ENCODE measurements at places on chromosomes 13 and 19.

- DNase-seq, result no peak
Observed at GRCh38 chr13:108850691-108851090, 221.3 kb downstream of the MYO16 start.

GRCh38 chr13:46881621-46882020, 15.2 kb downstream of the HTR2A start:
- no peak for DNase-seq

DNA sequence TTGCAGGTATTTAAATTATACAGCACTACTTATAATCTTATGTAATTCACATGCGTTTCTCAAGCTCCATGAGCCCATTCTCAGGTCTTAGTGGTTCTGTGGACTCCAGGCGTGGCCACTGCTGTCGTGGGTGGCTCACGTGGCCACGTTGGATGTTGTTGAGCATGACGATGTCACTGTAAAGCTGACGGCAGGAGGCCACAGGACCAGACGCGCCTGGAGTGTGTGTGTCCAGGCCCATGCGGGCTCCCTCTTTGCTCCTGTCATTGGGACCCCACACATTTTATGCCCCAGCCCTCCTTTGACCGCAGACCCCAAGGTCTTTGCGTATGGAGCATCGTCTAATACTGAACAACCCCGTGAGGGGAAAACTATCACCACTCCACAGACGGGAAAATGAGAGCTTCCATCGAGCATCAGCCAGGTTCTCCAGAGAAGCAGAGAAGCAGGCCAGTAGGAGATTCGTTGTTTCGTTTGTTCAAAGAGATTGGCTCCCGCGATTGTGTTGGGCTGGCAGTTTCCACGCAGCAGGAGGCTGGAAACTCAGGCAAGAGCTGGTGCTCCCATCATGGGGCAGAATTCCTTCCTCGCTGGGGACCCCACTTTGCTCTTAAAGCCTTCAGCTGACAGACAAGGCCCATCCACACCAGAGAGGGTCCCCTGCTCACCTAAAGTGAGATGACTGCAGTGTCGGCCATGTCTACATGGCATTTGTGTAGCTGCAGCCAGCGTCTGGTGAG, 129.3 kb upstream of the SPACA7 start:
- DNase-seq, result no peak

GRCh38 chr13:37068962-37069361, 9.5 kb upstream of the SUPT20H start:
- no peak for DNase-seq

GRCh38 chr13:76489274-76489673, 396.9 kb downstream of the KCTD12 start:
- no peak for DNase-seq

DNA sequence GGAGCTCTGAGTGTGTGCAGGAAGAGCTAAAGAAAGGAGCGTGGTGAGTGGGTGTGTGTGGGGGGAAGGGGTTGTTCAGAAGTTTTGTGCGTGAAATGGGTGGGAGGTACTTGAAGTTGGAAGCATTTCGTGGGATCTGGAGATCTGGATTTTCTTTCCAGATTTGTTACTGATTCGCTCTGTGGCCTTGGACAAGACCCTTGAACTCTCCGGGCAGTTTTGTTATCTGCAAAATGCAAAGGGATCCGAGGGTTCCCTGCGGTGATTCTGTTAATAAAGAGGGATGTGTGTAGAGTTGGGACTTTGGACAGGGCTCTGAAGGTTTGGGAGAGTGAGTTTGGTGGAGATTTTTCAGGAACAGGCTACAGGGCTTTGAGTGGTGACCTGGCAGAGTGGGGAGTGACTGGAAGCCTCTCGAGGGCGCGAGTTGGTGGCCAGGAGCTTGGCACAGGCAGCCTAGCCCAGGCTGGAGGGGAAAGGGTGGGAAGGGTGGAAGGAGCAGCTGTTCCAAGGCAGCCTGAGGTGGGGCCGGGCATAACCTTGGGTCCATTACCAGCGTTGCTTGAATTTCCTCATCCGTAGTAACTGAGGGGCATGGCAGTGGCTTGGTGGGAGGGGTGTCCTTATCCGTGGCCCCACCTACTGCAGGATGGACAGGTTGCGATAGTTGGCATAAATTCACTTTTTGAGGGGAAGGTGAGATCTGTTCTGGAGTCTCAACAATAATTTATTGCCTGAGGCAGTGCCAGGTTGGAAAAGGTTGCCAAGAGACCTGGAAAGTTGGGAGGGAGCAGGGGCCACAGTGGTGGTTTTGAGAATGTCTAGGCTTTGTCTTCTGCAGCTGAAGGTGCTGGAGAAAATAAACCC, 2.1 kb downstream of the ACTN4 start:
- no peak for DNase-seq

DNA sequence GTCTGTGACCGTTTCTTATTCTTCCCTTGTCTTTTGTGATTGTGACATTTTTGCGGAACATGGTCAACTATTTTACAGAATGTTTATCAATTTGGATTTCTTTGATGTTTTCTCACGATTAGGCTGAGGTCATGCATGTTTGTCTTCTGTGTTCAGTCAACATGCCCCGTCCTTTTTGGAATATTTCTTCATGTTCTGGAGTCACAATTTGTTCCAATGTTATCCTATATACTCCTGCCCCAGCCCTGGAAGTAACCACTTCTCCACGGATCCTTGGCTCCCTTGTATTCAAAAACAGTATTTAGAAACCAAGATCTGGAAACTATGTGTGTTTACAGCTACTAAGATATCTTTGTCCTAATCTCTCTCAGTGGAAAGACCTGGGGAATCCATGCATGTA, 9.6 kb downstream of the CARD8 start:
- DNase-seq, result no peak

GRCh38 chr13:80083853-80084676, 256.9 kb downstream of the SPRY2 start:
- no peak for DNase-seq

- no peak for DNase-seq
Observed at GRCh38 chr19:593055-593454, 3.4 kb downstream of the HCN2 start.

- no peak for DNase-seq
Observed at GRCh38 chr13:36475468-36475867, 43.2 kb downstream of the CCNA1 start.

GRCh38 chr13:36553491-36553890, 120.3 kb upstream of the SERTM1 start:
- no peak for DNase-seq

GRCh38 chr13:72990953-72991352, 67.9 kb upstream of the KLF5 start:
- DNase-seq, result no peak

GRCh38 chr19:50710094-50710493, 9.5 kb downstream of the SHANK1 start:
- DNase-seq, result no peak

- no peak for DNase-seq
Observed at GRCh38 chr13:33107361-33107760, 91.1 kb downstream of the KL start.

GRCh38 chr13:45823583-45823982, 28.0 kb downstream of the SIAH3 start:
- no peak for DNase-seq

GRCh38 chr13:44420376-44421220, 47.0 kb downstream of the SERP2 start:
- DNase-seq, result no peak

- DNase-seq, result no peak
Observed at GRCh38 chr19:51783372-51783771, 11.6 kb upstream of the FPR3 start.

GRCh38 chr19:5302396-5302795, 38.2 kb downstream of the PTPRS start:
- DNase-seq, result no peak

DNA sequence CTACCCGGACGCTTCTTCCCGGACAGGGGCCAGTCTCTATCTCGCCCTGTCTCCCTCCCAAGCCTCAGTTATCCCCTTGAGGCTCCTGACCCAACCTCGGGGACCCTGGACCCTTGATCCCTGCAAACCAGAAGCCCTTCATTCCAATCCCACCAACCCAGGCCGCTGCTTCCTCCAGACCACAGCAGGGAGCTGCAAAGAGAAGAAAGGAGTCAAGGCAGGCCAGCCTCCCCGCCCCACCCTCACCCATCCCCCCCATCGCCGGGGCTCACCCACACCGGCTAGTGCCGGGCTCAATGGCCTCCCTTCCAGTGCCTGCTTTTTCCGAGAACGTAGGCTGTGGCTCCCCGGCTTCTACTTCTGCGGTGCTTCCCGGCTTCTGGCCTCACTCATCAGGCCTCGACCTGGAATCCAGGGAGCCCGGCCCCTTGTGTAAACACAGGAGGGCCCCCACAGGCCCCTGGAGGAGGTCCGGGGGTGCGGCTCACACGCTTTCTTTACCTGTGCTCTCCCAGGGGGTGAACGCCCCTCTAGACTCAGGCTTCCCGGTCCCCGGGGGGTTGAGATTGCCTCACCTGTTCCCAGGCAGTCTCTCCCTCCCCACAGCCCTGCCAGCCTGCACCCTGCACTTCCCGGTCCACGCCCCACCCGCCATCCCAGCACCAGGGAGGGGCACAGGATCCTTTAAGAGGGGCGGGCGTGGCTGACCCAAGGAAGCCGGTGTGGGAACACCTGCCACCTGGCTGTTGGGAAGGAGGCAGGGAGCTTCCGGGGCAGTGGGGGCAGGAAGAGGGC, at the start of gene FAM83E:
Gene FAM83E (minus strand): TSS at position 641 of the 795 bp plus-strand sequence. CDS start 1,704 bp downstream, outside the sequence.
- DNase-seq, result no peak

- DNase-seq, result peak; percentile 54
Observed at GRCh38 chr19:12721656-12722565, 1.8 kb downstream of the TNPO2 start.

DNA sequence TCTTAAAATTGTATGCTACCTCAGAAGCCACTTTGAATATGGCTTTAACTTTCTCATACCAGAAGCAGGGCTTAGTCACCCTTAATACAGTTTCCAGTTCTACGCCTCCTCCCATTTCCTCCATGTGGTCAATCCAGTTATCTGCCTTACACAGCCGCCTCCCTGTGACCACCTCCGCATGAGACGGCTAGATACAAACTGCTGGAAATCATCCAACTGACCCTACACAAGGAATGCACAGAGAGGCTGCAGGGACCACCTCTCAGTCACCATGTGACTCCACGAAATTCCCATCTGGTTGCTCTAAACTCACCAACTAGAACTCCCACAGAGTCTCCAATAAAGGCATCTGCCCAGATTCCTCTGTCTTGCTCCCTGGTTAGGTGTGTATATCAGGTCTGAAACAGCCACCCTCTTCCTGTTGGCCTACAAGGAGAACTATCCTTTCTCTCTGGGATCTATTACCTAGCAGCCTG, 6.8 kb downstream of the ZNF564 start:
- no peak for DNase-seq

DNA sequence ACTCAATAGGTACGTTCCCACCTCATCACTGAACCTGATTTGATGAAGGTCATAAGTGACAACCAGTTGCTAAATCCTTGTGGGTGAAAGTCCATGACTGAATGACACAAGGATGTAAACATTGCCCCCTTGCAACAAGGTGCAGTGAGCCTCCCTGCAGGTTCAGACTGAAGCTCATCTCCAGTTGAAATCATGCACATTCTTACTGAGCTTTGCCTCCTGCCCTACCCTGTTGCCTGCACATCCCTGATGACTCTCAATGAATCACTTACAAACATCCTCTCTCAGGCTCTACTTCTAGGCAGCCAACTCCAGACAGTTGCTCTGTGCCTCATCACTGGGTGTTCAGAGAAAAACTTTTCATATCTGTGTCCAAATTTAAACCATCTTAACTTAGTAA, 42.5 kb upstream of the ARGLU1 start:
- no peak for DNase-seq

DNA sequence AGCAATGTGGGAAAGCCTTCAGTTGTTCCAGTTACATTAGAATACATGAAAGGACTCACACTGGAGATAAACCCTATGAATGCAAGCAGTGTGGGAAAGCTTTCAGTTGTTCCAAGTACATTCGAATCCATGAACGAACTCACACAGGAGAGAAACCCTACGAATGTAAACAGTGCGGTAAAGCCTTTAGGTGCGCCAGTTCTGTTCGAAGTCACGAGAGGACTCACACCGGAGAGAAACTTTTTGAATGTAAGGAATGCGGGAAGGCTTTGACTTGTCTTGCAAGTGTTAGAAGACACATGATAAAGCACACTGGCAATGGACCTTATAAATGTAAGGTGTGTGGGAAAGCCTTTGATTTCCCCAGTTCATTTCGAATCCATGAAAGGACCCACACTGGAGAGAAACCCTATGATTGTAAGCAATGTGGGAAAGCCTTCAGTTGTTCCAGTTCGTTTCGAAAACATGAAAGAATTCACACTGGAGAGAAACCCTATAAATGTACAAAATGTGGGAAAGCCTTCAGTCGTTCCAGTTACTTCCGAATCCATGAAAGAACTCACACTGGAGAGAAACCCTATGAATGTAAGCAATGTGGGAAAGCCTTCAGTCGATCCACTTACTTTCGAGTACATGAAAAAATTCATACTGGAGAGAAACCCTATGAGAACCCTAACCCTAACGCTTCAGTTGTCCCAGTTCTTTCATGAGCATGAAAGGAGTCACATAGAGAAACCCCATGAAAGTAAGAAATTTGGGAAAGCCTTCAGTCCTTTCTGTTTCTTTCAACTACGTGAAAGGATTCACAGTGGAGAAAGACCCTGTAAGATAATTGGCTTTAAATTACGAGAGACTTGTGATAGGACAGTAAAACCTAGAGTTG, 20.1 kb downstream of the ZNF627 start:
- no peak for DNase-seq

DNA sequence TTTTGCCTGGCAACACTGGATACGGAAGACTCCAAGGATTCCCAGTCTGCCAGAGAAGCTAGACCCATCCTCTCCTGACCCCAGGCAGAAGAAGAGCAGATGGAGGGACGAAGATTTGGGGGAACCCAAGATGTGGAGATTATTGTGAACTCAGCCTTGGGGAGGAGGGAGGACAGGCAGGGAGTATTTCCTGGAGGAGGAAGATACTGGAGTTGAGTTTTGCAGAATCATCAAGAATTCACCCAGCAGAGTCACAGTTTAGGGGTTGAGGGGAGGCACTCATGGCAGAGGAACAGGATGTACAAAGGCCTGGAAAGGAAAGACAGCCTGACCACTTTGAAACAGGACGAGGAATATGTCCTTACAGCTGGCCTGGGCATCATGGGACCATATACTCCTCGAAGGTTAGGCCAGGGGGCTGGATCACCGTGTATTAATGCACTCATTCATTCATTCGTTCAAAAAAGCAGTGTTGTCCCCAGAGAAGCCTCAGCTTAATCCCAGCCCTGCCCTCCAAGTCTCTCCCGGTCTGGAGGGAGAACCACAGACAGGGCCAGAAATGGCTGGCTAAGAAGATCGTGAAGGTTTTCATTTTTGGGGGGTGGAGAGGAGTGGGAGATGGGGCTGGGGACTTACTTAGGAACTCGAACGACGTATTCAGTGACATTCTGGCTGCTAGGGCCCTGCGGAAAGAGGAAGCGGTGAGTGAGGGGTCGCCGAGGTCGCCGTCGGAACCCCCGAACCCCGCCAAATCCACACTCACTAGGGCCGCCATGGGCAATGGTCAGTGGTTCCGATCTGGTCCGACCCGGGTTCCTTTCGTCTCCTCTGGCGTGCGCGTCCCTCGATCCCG, 517 bp downstream of the GTF2F1 start:
- no peak for DNase-seq

- no peak for DNase-seq
Observed at GRCh38 chr13:86684402-86684801, 885.2 kb upstream of the SLITRK6 start.

Data from stimulated activated CD4-positive, alpha-beta T cell treated with anti-CD3 and anti-CD28 coated beads, Interleukin-2, amount 100 ng/mL, for 24 hours (primary cell).